BJ (cell line): ENCODE measurements at places on chromosomes 2 and 18.

- no peak for DNase-seq
Measured at GRCh38 chr2:113300281-113300680, 21.6 kb upstream of the PAX8 start.

DNA sequence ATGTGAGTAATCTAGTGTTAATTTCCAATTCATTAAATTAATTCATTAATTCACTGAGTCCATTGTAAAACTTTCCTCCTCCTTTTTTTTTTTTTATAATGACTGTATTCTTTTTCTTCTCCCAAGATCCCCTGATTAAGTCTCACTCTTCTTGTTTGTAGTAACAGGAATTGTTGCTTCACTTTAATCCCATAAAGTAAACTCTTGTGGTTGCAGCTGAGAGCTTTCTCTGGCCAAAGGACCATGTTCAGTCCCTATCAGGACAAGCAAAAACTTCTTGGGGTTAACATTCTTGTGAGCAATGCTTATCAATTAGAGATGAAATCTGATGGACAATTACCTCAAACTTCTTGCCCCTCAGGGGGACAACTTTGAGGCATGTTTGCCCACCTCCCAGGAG lies 400.2 kb upstream of the SPHKAP start:
- no peak for DNase-seq

GRCh38 chr2:29105375-29105774 lies 9.8 kb upstream of the CLIP4 start:
- DNase-seq, result no peak

DNA sequence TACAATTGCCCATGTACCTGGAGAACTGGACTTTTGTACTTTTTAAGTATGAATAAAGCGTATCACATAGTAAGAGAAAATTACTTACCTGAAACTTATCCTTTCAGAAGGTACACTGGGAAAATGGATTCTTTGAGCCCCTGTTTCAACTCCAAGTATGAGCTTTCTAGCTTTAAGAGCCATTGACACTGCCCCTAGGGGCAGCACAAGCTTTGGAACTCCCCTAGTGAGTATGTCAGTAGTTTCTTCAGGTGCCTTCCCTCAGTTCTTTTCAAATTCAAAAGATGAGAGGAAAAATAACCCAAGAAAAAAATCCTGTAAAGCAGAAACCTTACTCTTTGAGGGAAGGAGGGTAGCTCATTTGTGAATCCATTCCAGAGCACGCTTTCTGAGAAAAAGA lies 124.1 kb downstream of the MEMO1 start:
- no peak for DNase-seq

DNA sequence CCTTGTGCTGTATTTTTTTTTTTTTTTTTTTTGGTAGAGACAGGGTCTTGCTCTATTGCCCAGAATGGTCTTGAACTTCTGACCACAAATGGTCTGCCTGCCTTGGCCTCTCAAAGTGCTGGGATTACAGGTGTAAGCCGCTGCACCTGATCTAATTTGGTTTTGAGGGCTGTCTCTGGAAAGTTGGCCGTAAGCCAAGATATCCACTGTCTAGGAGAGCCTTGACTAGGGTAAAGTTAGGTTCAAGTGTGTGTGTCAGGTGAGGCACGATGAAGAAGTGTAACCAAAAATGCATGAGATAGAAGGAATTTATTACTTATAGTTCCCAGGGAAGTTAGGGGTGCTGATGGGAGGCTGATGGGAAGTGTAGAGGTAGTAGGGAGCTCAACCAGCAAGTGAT lies 46.7 kb downstream of the INO80C start:
- DNase-seq, result no peak

GRCh38 chr2:225697936-225698335 lies 298.4 kb downstream of the NYAP2 start:
- no peak for DNase-seq

GRCh38 chr2:129117434-129117833 lies 798.8 kb upstream of the HS6ST1 start:
- DNase-seq, result no peak

- no peak for DNase-seq
Measured at GRCh38 chr2:50785816-50786215, 246.1 kb downstream of the NRXN1 start.

DNA sequence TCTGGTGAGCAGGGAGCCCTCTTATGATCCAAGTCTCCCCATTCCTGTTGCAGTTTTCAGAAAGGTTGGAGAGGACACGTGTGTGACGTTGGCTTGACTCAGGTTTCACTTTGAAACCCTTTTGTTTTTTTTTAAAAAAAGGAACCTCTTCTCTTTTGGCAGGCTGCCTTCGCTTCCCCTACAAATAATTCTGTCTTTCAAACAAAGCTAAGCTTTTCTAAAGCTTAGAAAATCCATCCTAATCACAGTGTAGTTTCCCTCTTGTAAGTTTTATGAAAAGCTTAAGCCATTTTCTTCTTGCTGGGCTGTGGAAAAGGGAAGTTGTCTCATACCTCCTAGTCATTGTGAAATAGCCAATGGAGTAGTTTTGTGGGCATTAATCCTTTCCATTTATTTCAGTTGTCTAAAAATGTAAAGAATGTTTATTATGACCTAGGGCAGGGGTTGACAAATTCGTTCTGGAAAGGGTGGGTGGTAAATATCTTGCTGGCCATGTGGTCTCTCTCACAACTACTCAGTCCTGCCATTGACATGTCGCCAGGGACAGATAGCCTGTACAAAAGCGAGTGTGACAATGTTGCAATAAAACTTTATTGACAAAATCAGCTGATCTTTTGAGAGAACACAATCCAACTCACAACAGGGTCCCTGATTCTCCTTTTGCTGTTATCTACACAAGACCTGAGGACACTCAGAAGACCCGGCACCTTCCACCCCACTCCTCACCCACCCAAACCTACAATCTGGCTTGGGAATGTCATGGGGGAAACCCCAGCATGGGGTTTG lies 878.8 kb downstream of the RNF144A start:
- no peak for DNase-seq

- no peak for DNase-seq
Measured at GRCh38 chr2:179612591-179613298, 248.7 kb downstream of the ZNF385B start.

DNA sequence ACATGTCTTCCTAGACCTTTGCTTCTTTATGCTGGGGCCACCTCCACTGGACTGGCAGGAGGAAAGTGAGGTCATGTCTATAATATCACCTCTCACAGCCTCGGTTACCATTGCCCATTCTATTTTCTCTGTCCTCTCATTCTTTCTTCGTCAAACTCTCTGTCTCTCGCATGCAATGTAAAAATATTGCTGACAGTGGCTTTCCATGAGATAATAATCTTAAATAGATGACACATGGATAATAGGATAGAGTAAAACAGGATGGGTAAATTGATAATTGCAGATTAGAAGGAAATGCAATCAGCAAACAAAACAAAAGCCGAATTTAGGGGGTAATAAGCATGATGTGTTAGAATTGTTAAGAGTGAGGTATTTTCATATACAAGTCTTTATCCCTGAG lies 215.7 kb upstream of the PARD3B start:
- DNase-seq, result no peak

DNA sequence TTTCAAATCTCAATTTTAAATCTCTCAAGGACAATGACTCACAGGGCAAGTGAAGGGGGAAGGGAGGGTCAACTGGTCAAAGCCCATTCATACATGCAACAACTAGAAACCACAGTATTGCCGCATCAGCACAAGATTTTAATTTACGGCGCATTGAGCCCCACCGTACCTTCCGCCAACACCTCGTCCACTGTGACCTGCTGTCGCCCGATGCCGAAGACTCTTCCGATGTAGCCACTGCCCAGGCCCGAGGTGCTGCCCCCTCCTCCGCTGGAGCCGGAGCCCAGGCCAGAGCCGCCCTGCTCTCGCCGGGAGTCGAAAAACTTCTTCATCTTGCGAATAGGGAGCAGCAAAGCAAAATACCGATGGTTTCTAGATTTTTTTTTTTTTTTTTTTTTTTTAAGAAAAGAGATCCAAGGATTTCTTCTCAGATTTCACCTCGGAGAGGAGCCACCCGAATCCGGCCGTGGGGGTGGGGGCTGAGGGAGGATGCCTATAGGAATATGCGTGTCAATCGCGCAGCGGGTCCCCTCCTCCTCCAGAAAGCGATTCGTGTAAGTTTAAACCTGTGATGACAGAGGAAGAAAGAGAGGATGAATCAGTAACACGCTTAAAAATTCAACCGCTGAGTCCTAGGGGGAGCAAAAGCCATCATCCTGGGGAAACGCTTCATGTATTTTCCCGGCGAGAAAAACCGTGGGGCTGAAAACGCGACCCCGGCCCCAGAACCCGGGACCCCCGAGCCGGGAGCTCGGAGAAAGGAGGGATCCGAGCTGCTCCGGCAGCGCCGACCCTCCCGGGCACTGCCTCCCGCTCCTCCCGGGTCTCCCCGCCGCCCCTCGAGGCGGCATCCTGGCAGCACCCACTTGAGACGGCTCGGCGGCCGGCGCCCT lies 584 bp downstream of the AAK1 start:
- DNase-seq, result no peak

DNA sequence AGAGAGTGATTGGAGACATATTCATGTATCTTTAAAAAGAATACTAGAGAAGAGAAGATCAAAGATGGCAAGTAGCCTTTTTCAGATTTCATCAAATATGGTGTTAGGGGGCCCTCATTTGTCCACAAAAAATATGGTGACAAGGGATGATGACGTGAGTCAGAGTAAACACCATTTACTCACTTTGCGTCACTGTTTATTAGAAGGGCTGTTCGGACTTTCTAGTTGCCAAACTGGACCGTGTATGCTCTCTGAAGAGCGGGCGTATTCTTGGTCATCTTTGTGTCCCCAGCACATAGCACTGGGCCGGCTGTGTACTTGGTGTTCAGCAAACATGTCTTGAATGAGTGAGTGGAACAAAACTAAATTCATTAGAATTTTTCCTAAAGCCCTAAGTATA lies 37.5 kb downstream of the TTC39C start:
- DNase-seq, result no peak

GRCh38 chr2:224401641-224402342 lies at the start of gene FAM124B:
Gene FAM124B (minus strand): TSS chr2:224402107. CDS start chr2:224401768, 339 bp downstream.
- peak; percentile 40 for DNase-seq

DNA sequence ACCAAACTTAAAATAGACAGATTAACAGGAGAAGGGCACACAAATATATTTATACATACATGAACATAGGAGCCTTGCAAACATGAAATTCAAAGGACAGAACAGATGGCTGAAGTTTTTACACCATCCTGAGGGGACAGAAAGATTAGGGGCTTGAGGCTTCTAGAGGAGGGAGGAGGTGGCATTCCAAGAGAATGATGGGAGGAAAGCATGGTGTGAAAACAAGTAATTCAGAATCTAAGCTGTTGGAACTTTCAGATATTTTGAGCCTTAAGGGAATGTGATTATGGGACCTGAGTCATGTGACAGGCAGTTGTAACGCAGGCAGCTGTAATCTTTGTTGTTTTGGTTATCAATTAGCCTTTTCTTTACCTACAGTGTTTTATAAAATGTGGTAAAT lies 225.2 kb upstream of the SPOPL start:
- DNase-seq, result no peak

GRCh38 chr2:126802316-126802715 lies 96.4 kb upstream of the TEX51 start:
- DNase-seq, result no peak

DNA sequence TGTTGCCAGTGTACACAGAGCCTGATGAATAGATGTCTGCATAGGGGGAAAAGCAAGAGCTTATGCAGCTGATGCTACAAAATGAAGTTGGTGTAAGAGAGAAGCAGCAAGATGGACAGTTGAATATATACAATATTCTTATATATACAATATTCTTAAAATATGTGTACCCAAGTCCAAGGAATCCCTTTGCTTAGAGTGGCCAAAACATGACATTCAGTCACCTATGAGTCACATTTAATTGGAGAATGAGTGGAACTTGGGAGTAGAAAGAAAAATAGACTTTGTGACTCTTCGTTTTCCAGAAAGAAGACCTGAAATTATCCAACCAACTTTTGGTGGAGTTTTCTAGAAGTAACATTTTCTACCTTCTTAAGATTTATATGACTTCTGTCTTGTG lies 81.8 kb downstream of the SCN9A start:
- DNase-seq, result no peak

- DNase-seq, result no peak
Measured at GRCh38 chr2:237878321-237879057, 19.1 kb downstream of the RAMP1 start.

DNA sequence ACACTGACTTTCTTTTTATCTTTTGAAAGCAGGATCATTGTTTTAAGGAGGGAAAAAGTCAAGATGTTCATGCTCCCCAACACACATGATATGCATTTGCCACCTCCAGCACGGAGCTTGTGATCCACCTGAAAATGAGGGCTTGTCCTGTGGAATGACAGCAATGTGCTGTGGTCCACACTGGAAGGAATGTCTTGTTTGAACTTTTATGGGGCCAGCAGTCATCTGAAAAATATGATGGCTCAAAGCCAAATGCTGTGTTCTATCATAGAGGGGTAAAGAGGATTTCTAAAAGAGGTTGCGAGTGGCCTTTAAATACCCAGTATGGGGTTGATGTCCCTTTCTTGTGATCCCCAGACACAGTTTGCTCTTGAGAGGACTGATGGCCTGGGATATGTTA lies 226.5 kb upstream of the SPRED2 start:
- no peak for DNase-seq

- no peak for DNase-seq
Measured at GRCh38 chr2:148049284-148049683, 28.4 kb downstream of the MBD5 start.

DNA sequence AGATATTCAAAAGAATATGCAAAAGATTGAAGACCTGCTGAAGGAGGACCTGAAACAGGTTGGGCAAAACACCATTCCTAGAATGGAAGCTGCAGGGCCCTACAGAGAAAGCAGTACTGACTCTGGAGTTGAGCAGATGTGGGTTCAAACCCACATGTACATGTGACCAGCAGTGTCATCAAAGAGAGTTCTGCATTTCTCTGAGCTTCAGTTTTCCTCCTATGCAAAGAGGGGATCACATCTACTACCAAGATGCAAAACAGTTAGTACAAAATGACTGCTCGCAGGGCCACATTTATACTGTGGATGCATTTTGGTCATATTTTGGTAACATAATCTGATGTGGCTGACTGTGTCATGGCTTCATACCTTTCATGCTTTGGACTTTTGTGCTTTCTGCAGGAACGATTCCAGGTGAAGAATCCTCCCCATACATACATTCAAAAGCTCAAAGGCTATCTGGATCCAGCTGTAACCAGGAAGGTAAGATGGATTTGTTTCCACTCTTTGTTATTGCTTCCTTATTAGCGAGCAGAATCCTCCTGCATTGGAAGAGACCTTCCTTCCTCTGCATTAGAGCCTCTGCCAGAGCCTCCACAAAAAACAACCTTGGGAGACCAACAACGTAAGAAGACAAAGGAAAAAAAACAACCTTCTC lies 174.8 kb downstream of the PRPF40A start:
- DNase-seq, result no peak

GRCh38 chr2:86072271-86072858 lies 33.3 kb downstream of the POLR1A start:
- no peak for DNase-seq

- DNase-seq, result peak; percentile 57
Measured at GRCh38 chr2:101679037-101679726, 18.3 kb upstream of the MAP4K4 start.
